Naive thymus-derived CD4-positive, alpha-beta T cell (primary cell): ENCODE measurements at places on chromosomes 6 and 20. TPM values are rescaled to one million over a fixed set of nuclear protein-coding genes. Genes with fewer than 3 reads are reported as not detected.

DNA sequence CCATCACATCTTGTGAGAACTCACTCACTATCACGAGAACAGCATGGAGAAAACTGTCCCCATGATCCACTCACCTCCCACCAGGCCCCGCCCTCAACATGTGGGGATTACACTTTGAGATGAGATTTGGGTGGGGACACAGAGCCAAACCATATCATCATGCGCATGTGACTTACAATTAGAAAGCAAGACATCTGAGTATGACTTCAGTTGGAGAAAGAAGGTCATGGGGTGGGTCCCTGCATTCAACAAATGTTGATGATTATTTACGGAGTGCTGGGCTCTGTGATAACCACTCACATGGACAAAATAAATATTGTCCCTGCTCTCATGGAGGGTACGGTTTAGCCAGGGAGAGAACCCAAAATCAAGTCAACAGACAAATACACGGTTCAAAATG lies 37.9 kb downstream of the VSTM2L start:
- no peak overlapping the region for H3K27ac ChIP-seq
- H3K36me3 ChIP-seq = no peaks in the 10 kb centered on the region
- H3K27me3 ChIP-seq = no peaks in the 10 kb centered on the region
- H3K4me1 ChIP-seq = no peaks in the 10 kb centered on the region
- H3K4me3 ChIP-seq = no peak overlapping the region

GRCh38 chr6:138477913-138478539 lies 21.3 kb downstream of the NHSL1 start:
- no peaks in the 10 kb centered on the region for H3K36me3 ChIP-seq
- no peak overlapping the region for H3K27ac ChIP-seq
- no peak overlapping the region for H3K4me3 ChIP-seq
- no peak for DNase-seq

DNA sequence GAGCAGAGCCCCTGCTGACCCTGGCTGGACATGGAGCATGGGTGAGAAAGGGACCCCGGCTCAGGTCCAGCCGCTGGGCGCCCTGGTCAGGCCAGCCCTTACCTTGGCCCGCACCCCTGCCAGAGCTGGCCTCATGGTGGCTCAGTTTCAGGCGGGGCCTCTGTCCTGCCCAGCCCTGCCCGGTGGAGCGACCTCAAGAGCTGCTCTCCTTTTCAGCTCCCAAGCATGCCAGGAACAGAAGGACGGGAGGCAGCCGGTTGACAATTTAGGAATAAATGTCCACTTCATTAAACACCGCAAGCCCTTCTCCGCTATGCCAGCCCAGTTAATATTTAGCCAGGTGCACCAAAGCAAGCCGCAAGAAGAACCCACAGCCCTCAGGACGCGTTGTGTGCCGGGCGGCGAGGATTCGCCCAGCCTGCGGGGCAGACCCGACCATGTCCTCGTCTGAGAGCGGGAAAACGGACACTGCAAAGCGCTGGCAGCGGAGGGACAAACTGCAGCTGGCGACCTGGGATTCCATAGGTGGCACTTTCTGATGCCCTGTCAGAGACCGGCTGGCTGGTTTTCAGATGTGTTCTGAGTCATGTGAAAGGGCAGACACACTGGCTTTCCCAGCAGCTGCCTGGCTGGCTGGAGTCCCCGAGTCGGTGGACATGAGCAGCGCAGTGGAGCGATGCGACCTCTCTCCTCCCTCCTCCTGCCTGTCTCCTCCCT lies 221.9 kb downstream of the TTLL2 start:
- DNase-seq = no peak
- H3K27me3 ChIP-seq = no peaks in the 10 kb centered on the region
- no peak overlapping the region for H3K27ac ChIP-seq
- H3K4me1 ChIP-seq = no peaks in the 10 kb centered on the region

- peaks cover 4% of the 10 kb centered on the region for H3K4me1 ChIP-seq
- no peaks in the 10 kb centered on the region for H3K36me3 ChIP-seq
- no peaks in the 10 kb centered on the region for H3K27me3 ChIP-seq
Measured at GRCh38 chr6:130776287-130776925, 50.8 kb upstream of the SMLR1 start.

DNA sequence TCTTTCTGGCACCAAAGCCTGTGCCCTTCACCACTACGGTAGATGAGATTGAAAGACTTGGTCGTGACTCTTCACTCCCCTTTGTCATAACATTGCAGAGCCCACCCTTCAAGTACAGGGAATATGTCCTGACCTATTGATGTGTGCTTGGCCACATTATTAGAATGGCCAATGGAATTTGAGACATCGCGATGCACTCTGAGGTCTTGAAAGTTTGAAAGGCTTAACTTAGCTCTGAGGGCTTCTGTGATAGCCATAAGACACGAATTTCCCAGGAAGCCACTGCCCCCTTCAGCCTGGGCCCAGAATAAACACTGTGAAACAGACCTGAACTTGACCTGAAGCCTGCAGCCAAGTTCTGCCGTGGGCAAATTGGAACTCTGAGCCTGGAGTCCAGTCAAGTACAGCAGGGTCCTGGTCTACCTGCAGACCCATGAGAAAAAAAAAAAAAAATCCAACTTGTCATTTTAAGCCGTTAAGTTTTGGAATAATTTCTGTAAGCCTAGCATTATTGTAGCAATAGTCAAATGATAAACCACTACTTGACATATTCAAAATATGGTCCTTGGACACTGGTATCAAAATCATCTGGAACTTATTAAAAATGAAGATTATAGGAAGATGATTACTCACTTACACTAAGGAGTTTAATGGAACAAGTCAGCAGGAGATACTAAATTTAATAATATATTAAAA lies 36.9 kb upstream of the TRAF3IP2 start:
- no peaks in the 10 kb centered on the region for H3K4me1 ChIP-seq
- DNase-seq = no peak
- no peaks in the 10 kb centered on the region for H3K36me3 ChIP-seq
- H3K4me3 ChIP-seq = no peak overlapping the region
- no peaks in the 10 kb centered on the region for H3K27me3 ChIP-seq
- H3K27ac ChIP-seq = no peak overlapping the region

- no peak overlapping the region for H3K4me3 ChIP-seq
- H3K27ac ChIP-seq = no peak overlapping the region
- DNase-seq = no peak
- H3K36me3 ChIP-seq = no peaks in the 10 kb centered on the region
- H3K27me3 ChIP-seq = no peaks in the 10 kb centered on the region
- H3K4me1 ChIP-seq = no peaks in the 10 kb centered on the region
Measured at GRCh38 chr20:4187147-4187546, 171.8 kb upstream of the RNF24 start.

DNA sequence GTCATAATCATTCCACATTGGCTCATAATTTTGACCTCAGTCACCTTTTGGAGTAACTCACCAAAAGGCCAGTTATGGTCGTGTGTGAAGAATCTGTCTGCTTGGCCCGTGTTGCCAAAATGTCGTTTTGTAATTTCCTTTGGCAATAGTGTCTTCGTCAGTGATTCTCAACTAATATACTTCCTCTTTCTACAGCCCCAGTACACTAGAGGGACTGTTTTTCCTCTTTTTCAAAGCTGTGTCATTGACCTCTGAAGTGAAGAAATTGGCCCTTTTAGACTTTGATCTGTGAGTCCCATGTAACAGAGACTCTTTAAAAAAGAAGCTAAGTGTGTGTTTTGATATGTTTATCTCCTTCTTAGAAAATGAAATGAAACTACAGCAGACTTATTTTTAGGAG lies 5.2 kb downstream of the FOXO3 start:
- DNase-seq = no peak
- no peak overlapping the region for H3K27ac ChIP-seq
- H3K4me3 ChIP-seq = no peak overlapping the region

DNA sequence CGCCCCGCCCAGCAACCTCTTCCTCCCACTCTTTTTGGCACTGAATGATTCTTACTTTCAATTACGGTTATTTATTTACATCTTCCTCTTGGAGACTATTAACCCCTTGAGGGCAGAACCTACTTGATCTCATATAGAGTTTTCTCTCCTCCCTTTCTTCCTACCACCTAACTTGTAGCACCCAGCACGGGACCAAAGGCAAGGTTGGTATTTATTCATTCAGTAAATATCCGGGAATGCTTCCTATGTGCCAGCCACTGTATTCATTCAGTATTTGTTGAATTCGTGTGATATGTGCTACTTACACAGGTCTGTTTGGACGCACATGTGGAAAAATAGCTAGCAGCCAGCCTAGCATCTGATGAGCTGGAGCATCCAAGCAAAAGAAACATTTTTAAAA lies 1.3 kb upstream of the CNKSR3 start:
- H3K4me3 ChIP-seq = no peak overlapping the region
- DNase-seq = no peak
- no peaks in the 10 kb centered on the region for H3K27me3 ChIP-seq
- H3K27ac ChIP-seq = no peak overlapping the region
- no peaks in the 10 kb centered on the region for H3K4me1 ChIP-seq
- H3K36me3 ChIP-seq = no peaks in the 10 kb centered on the region

GRCh38 chr6:13453771-13454251 lies 33.6 kb downstream of the GFOD1 start:
- H3K4me1 ChIP-seq = peaks cover 17% of the 10 kb centered on the region
- H3K27ac ChIP-seq = peak overlapping the region; percentile 16
- no peaks in the 10 kb centered on the region for H3K27me3 ChIP-seq
- no peak for DNase-seq
- no peaks in the 10 kb centered on the region for H3K36me3 ChIP-seq

DNA sequence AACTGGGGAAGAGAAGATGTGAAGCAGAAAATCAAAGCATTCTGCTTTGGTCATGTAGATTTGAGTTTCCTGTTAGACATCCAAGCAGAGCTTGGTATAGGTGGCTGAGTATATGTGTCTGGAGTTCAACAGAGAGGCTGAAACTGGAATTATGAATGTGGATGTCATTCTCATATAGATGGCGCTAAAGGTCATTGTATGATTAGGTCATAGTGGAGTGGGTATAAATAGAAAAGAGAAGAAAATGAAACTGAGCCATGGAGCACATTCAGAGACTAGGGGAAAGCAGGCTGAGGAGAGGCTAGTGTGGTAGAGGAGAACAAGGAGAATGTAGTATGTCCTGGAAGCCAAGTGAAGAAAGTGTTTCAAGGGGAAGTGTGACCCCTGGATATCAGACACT lies 295.6 kb upstream of the PLN start:
- H3K36me3 ChIP-seq = no peaks in the 10 kb centered on the region
- no peak overlapping the region for H3K4me3 ChIP-seq
- H3K4me1 ChIP-seq = no peaks in the 10 kb centered on the region
- no peak for DNase-seq

- peak overlapping the region; percentile 97 for H3K27ac ChIP-seq
- peak; percentile 82 for DNase-seq
- H3K36me3 ChIP-seq = no peaks in the 10 kb centered on the region
- H3K4me1 ChIP-seq = peaks cover 46% of the 10 kb centered on the region
- H3K27me3 ChIP-seq = no peaks in the 10 kb centered on the region
- peak overlapping the region; percentile 91 for H3K4me3 ChIP-seq
Measured at GRCh38 chr6:16130932-16131387, 2.1 kb downstream of the MYLIP start.

DNA sequence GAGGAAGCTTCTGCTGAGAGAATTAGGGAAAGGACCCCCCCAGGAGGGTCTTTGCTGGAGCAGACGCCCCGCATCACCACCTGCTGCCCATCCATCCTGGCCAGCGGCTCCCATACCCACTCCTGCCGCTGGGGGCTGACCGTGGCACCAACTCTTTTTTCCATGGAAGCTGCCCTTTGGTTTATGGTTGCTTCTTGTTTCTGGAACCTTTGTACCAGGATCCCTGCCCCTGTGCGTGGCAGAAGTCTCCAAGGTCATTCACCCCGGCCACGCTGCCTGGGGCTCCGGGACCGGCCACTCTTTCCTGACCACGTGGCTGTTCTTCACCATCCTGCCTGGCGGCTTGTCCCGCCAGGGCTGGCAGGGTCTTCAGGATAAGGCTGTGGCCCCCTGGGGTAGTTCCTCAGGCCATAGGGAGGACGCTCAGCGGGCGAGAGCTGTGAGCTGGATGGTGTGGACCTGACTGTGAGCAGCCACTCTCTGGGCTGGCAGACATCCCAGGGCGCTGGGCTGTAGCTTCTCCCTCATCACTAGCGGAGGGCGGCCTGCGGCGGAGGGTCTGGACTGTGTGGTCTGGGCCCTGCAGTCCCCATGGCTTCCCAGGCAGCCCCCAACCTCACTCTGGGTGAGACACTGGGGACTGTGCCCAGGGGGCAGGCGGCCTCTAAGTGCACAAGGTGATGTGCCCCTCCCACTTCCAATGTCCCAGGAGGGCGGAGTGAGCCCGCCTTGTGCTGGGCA lies 22.8 kb upstream of the RBBP8NL start:
- DNase-seq = no peak
- H3K36me3 ChIP-seq = no peaks in the 10 kb centered on the region
- no peaks in the 10 kb centered on the region for H3K4me1 ChIP-seq
- no peak overlapping the region for H3K4me3 ChIP-seq
- no peaks in the 10 kb centered on the region for H3K27me3 ChIP-seq

The SGK2 gene
- total RNA-seq = 2.1 TPM

The DBNDD2 gene
- 16.3 and 17.8 TPM in 2 replicates for total RNA-seq
